ENCODE measurements at places on chromosomes 16 and 17.
A peak's percentile ranks its signal among the peaks of the same experiment; 100 is the strongest.

- DNase-seq, result peak; percentile 81
These were observed 4.5 kb downstream of the CCR7 start for GRCh38 chr17:40560592-40561293.

DNA sequence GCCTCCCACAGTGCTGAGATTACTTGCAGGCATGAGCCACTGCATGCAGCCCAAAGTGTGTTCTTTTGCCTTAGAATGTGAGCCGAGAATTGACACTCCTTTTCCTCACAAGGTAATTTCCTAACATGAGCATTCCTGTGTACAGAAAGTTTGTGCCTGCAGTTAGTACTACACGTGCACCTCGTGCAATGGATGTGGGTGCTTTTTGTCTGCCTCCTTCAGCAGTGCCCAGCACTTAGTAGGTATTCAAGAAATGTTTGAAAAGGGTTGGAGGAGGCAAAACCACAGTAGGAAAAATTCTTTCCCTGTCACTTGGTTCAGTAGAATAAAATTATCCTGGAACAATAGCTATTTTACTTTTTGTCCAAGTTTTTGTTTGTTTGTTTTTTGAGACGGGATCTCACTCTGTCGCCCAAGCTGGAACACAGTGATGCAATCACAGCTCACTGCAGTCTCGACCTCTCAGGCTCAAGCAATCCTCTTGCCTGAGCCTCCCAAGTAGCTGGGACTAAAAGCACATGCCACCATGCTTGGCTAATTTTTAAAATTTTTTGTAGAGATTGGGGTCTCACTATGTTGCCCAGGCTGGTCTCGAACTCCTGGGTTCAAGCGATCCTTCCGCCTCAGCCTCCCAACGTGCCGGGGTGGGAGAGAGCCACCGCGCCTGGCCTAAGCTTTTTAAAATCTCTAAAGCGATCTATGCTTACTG is 2.4 kb downstream of the NDE1 start:
- DNase-seq, result no peak

DNA sequence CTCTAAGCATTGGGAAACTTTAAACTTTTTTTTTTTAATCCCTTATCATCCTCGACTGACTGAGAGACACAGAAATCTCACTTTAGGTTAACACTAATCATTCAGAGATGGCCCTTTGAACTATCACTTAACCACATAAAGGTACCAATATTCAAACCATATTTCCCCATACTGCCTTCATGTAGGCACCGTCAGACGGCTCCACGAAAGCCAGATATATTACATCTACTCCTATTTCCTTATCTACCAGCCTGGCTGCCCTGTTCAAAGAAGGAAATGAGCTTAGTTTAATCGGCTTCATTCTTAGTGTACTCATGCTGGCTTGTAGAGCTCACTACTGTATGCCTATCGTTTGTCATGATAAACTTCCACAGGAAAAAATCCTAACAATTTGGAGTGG is 270.9 kb downstream of the CEP112 start:
- no peak for DNase-seq

DNA sequence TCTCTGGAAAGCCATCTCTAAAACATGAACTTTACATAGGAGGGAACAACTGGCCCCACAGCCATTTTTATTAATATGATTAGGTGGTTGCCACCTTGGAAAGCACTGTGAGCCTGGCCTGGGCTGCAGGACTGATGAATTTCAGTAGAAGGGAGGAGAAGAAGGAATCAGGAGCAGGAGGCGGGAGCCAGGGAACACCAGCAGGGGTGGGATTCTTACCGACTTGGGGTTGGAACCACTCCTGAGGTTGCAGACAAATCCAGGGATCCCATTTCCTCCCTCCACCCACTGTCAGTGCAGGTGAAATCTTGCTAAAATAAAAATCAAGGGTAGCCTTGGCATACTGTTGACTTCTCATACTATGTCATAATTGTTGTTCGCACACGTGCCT is 16.9 kb upstream of the MAP3K14 start:
- DNase-seq, result no peak

GRCh38 chr16:77574867-77575624 is 140.2 kb upstream of the ADAMTS18 start:
- DNase-seq, result no peak

DNA sequence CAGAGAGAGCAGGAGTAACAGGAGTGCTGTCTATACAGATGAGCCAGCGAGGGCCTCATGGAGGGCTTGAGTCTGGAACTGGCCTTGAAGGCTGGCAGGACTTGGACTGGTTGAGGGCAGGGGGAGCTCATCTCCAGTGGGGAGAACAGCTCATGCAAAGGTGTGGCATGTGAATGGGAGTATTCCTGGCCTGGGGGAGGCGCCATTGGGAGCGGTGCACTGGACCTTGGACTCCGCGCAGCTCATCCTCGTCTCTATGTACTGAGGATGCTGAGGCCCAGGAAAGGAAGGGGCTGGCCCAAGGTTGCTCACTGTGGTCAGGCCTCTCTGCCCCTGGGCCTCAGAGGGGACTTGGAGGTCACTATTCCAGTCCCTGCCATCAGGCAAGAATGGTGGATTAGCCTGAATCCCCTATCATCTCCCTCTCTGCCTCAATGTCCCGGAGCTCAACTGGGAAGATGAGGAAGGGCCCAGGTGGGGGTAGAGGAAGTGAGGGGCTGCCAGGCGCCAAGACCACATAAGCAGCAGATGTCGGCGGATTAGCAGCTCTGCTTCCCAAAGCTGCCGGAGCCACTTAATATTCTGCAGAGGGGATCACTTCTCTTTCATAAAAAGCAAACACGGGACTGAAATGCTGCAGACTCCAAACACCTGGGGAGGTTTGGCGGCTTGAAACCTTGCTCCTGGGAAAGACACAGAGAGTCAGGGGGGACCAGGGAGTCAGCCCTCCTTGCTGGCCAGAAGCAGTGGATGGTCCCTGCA is 88.9 kb downstream of the SDK2 start:
- DNase-seq, result no peak

GRCh38 chr17:1089915-1090314 is 89.9 kb downstream of the ABR start:
- no peak for DNase-seq

DNA sequence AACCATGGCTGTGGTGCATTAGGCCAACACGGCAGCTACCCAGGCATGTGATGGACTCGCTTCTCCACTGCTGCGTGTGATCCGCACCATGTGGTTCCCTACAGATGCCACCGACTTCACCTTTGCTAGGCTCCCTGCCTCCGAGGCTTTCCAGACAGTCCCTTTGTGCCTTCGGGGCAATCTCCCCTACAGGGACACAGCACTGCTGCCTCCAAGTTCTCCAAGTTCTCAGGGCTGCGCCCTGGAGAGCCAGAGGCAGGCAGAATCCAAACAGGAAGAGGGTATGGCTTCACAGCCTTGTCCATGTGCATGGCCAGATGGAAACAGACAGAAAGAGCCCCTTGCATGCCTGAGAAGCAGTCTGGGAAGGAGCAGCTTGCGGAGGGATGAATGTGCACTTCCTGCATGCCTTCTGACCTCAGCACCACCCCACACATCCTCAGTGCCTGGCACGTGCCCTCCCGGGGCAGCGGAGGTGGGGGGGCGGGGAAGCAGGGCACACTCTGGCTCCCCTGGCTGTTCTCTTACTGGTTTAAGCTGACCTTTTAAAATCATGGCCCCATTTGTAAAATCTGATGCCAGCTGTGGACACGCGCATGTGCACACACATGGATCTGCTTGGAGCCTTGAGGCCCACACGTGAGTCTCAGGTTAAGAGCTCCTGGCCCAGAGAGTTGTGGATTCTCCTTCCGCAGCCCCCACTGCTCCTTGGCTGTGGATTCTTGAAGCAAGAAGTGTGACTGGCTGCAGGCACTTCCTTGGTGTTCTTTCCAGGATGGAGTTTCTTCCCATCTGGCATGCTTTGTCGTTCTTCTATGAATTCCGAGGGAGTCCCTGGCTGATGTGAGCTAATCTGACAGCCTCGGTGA is 55.3 kb upstream of the MTSS2 start:
- peak; percentile 95 for DNase-seq

- no peak for DNase-seq
These were observed 745 bp upstream of the ABCC1 start for GRCh38 chr16:15948532-15949209.

DNA sequence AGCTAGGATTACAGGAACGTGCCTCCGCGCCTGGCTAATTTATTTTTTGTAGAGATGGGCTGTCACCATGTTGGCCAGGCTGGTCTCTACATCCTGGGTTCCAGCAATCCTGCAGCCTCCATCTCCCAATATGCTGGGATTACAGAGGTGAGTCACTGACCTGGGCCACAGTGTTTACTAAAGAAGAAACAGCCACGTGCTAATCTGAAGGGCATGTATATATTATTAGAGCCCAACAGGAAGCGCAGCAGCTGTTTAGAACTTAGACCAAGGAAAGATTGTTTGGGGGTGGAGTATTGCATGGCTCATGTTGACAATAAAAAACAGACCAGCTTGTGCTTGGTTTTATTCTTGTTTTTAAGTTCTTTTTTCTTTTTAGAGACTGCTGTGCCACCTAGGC is 60.2 kb downstream of the HAPSTR1 start:
- DNase-seq, result peak; percentile 46

DNA sequence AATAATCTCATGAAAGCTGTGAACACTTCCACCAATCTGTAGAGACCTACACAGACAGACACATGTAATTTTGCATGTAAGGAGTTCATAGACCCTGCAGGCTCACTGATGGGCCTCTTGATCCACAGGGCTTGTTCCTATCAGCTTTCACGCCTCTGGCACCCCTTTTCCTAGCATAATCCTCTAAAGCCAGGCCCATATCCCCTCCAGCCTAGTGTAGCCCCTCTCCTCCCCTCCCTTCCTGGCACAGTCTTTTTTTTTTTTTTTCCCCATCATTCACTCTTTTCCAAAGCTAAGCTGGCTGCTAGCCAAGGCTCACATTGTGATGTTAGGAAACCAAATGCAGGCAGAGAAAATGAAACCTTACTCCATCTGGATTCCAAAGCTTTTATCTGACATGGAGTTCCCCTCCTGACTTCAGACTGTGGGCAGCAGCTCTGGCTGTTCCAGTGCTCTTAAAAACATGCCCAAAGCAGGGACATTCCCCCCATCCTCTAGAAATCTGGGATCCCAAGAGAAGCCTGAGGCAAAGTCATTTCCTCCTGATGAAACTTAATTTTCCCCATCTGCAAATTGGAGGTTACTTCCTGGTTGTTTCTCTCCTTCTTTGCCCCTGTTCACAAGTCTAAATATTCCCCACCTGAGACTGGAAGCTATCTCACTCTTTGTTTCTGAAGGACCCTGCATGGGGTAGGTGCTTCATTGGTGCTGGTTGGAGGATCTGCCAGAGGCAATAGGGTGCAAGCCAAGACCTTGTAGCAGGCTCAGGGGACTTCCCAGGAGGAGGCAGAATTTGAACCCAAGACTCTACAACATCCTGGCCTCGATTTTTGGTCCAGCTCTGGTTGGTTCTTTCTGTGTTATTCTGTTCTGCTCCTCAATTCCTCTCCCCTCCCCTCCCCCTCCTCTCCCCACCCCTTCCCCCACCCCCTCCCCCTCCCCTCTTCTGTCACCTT is 9.9 kb upstream of the CCL5 start:
- peak; percentile 73 for DNase-seq

- no peak for DNase-seq
These were observed 4.3 kb downstream of the HOXB6 start for GRCh38 chr17:48600244-48601098.

DNA sequence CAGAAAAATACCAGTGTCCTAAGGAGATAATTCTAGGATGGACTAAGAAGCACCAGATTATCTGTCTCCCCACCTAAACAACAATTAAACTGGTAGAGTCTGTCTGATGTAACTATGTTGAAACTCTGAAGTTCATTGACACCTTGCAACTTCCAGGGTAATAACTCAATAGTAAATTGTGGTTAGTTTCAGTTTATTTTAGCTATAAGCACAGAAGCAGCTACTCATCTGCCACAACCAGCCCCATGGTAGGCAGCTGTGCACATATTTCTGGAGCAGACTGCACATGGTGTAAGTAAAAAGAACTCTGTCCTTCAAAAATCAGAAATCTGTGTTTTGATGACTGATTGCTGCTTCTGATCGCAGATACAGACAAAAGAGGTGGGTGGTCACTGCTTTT is 852.1 kb downstream of the CDH11 start:
- no peak for DNase-seq

GRCh38 chr17:56540836-56541235 is 52.7 kb upstream of the NOG start:
- no peak for DNase-seq

DNA sequence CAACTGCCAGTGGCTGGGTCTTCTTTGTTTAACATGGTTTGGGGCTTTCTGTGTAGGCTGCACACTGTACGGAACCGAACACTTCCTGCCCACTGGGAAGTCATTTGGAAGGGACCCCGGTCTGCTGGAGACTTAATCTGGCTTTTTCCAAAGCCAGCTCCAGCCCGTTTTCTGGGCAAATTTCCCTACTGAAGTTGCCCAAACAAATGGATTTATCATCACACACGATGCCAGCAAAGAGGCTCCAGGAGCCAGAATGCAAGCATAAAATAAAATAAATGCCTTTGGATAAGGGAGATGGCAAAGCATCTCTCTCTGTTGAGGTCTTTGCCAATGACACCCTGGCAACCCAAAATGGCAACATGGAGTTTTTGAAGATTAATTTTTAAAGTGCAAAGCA is 259.9 kb upstream of the IRX3 start:
- no peak for DNase-seq

DNA sequence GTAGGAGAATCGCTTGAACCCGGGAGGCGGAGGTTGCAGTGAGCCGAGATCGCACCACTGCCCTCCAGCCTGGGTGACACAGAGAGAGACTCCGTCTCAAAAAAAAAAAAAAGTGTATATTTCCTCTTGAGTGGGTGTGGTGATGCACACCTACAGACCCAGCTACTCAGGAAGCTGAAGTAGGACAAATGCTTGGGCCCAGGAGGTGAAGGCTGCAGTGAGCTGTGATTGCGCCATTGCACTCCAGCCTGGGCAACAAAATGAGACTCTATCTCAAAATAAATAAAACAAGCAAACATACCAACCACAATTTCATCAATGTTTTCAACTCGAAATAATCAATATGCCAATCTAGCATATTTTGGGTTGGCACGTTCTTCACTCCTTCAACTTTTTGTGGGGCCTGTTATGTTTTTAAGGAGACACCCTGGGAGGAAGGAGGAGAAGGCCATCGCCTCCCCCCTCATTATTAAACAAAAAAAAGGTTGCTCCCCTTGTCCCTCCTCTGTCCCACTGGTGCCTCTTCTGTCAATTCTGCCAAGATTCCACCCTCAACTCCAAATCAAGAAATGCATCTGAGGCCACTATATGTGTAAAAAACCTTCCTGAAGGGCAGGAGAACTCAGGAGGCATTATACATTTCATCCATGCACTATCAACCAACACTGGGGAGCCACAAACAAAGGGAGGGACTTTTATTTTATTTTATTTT is 52.4 kb upstream of the ATF7IP2 start:
- DNase-seq, result no peak

GRCh38 chr17:61250335-61250890 is 149.2 kb upstream of the TBX2 start:
- DNase-seq, result peak; percentile 84

DNA sequence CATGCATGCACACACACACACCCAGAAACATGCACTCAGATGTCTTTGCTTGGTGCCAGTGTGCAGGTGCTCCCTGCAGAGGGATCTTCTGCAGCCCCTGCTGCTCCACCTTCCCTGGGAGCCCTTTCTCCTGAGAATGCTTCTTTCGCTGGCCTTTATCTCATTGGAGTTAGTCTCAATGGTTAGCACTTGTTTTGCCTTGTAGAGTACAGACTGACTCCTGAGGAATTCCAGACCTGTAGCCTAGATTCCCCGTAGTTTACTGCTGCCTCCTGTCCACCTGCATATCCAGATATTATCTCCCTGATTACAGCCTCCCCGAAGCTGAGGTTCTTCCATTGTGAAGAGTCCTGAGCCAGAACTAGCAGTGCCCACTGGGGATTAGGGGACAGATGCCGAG is 3.1 kb upstream of the KRT12 start:
- DNase-seq, result no peak

All from RPMI7951 (cell line).